Omental fat pad (tissue), 4 donors: ENCODE measurements at places on chromosomes 4 and X.

- DNase-seq: no peak
Measured at GRCh38 chr4:94430406-94430805, 21.3 kb upstream of the PDLIM5 start.

GRCh38 chr4:74282926-74283325, 25.3 kb upstream of the EPGN start:
- DNase-seq: no peak

- DNase-seq: no peak
Measured at GRCh38 chrX:13646154-13646549, 6.8 kb upstream of the TCEANC start.

- DNase-seq: no peak
Measured at GRCh38 chr4:141890279-141890678, 253.9 kb downstream of the IL15 start.

- no peak for DNase-seq
Measured at GRCh38 chrX:29542152-29542551, 673.2 kb upstream of the MAGEB2 start.

GRCh38 chr4:143763587-143763986, 63.1 kb upstream of the FREM3 start:
- DNase-seq: no peak

GRCh38 chrX:56025872-56026571, 206.1 kb upstream of the KLF8 start:
- no peak for DNase-seq

DNA sequence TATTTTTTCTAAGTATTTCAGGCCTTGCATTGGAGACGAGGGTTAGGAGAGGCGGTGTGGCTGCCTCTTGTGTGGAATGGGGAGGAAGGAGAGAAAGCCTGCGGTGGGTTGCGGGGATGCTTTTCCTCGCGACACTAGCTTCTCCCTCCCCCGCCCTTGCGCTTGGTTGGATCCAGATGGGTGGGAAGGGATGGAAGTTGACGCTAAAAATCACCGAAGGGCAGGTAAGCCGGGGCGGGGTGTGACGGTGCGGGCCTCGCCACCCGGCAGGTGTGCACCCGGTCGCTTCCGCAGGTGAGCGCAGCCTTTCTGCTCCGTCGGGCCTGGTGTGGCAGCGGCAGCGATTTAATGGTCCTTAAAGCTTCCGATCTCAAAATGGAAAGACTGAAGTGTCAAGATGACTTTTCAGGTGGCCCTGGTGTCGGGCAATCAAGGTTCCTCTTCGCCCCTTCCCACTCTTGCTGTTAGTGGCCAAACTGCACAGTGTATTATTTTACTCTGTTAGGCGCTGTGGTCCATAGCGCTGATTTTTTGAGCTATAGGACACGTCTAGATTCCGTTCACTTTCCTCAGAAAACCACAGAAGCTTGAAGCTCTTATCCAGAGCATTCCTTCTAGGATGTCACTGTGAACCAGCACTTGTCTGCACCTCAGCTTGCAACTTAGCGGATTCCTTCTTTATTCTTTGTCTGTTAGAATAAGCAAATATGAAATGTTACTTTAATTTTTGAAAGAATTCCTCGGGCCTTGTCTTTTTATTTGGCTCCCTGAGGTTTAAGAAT, 765 bp downstream of the ENOPH1 start:
- no peak for DNase-seq

DNA sequence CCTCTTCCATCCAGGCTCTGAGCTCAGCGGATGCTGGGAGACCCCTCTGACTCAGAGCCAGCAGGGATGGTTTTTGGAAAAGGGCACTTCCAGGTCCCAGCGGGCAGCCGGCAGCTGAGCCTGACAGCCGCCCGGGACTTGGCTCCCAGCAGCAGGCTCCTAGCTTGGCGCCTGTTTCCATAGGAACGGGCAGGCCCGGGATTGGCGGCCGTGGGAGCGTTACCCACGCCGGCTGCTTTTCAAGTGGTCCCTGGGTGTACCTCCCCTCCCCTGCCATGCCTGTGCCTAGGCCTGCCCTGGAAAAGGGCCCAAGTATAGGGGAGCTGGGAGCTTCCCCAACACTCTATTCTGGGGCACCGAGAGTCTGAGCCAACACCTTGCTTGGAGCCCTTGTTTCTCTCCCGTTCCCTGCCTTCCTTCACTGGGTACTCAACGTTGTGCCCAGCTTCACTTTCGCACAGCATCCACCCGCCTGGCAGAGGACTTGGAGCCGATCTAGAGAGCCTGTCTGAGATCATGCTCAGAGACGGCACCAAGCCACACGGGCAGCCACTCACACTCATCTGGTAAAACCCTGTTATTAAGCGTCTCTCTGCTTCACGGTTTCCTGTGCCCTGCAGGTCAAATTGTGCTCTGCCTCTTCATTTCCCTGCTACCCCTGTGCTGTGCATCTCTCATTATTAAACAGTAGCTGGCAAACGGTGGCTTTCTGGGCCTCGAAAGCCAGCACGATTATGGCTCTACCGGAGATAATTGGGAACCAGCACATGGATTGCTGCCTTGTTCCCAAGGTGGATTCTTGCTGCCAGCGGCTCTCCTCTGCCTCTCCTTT, 521.5 kb downstream of the BCOR start:
- DNase-seq: no peak

- no peak for DNase-seq
Measured at GRCh38 chr4:17134100-17134499, 235.7 kb upstream of the LDB2 start.

DNA sequence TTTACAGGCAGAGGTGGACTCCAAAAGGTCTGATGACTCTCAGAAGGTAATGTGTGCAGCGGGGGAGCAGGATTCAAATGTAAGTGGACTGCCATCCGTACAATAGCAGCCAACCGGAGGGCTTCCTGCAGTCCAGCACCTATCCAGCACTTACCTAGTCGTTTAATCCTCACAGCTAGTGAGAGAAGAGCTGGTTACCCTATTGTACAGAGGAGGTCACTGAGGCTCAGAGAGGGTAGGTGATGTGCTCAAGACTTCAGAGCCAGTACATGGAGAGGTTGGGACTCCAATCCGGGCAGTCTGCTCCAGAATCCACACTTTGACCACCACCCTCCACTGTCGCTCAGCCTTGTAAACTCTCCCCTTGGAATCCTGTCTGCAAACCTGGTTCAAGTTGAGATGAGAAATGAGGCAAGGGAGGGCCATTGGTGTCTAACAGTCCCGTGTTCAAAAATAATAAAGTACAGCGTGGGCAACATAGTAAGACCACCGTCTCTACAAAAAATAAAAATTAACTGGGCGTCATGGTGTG, 22.5 kb upstream of the JAKMIP1 start:
- no peak for DNase-seq

GRCh38 chr4:139589336-139590018, 33.5 kb upstream of the SETD7 start:
- DNase-seq: no peak

GRCh38 chr4:83961575-83961974, 425.7 kb downstream of the GPAT3 start:
- no peak for DNase-seq

DNA sequence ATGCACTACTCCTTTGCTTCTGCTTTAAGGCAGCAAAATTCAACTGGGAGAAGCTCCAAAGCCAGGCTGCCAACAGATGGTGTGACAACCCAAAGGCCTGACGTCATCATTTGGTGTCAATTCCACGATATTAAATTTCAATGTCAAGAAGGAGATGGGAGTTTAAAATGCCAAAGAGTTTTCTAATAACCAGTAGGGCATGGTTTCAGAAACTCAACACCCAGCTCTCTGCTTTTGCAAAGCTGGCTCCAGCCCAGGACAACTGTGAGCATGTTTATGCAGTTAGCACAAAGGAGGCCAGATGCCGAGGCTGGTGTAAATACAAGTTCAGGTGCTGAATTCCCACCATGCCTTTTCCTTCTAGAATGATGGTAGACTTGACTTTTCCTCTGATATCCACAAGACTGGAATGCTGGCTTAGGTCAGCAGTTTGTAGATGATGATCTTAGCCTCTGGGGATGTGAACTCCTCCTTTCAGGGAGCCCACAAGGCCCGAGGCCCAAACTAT, 67.3 kb downstream of the AFAP1 start:
- no peak for DNase-seq

DNA sequence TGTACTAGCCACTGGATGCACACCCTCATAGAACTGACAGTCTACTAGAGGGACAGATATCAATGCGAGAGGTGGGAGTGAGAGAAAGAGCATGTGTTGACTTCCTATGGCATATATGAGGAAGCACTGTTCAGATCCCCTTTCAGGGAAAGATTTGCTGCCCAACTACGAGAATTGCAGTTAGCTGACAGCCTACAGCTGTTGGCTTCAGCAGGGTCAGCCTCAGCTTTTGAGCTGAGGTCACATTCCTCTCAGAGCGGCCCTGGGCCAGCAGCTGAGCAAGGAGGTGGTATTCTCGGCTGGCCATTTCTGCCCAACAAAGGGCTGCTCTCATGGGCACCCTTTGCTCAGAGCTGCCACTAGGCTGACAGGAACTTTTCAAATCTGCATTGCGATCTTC, 580.2 kb downstream of the MID1IP1 start:
- DNase-seq: no peak

DNA sequence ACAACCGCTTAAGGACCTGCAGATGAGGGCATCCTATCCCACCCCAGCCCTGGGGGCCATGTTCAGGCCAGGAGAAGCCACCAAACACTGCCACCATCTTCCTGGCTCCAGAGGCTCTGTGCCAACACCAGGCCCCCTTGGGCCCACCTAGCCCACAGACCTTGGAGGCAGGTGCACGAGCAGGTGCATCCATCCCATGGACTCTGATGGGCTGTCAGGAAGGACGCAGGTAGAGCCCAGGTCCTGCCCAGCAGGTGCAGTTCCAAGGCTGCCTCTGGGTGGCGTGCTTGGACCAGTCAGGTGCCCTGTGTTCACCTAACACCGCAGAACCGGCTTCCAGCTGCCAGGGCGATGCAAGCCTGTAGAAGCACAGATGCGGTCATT, 22.8 kb upstream of the PDE6B start:
- no peak for DNase-seq

DNA sequence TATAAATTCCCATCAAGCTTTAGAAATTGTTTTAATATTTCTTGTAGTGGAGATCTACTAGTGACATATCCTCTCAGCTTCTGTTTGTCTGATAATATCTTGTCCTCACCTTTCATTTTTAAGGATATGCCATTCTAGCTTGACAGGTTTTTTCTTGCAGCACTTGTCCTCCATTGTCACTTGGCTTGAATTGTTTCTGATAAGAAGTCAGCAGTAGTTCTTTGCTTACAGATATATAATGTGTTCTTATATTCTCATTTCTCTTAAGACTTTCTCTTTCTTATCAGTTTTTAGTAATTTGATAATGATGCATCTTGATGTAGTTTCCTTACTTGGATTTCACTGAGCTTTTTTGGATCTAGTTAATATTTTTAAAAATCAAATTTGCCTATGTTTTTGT, 120.6 kb upstream of the NUDT6 start:
- DNase-seq: no peak

- no peak for DNase-seq
Measured at GRCh38 chrX:3743801-3744439, 30.5 kb upstream of the PRKX start.

- DNase-seq: no peak
Measured at GRCh38 chrX:31423609-31424189, 351.9 kb upstream of the FTHL17 start.

- no peak for DNase-seq
Measured at GRCh38 chr4:74018116-74018515, 19.6 kb upstream of the CXCL5 start.

- no peak for DNase-seq
Measured at GRCh38 chr4:20044966-20045365, 206.7 kb upstream of the SLIT2 start.
